ENCODE measurements at places on chromosomes 4 and X.

- DNase-seq, result no peak
These were observed 45.6 kb upstream of the USP46 start for GRCh38 chr4:52704661-52705060.

- DNase-seq, result no peak
These were observed 23.4 kb downstream of the ARHGEF9 start for GRCh38 chrX:63761639-63762038.

DNA sequence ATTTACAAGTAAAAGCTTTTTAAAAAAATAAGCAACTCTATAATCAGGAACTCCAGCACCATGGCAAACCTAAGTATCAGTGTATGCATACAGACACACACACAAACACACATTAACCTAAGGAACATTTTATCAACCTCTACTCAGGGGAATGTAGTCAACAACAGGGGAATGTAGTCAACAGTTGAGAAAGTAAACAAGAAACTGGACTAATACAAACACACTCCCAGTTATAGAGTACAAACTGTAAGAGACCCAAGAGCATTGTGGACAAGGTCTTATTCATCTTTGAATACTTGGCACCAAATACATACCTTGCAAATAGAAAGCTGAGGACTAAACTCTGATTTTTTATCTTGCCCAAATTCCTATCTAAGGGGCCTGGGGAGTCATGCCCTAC, 36.2 kb downstream of the PAPSS1 start:
- no peak for DNase-seq

GRCh38 chr4:112266823-112267222, 18.9 kb downstream of the TIFA start:
- no peak for DNase-seq

DNA sequence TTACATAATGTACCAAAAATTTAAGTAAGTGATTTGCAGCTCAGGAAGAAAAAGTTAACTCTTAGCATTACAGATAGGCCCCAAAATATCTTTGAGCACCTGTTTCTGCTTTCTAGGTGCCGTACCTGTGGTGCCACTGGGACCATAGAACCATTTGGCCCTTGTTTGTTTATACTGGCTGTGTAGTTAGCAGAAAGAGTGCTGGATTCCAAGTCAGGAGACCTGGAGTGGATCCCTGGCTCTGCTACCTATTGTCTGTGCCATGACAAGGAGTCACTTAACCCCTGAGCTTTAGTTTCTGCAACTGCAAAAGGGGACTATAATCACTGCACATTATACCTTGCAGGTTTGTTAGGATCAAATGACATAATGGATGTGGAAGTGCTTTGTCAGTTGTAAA, 137.8 kb upstream of the GPR101 start:
- DNase-seq, result no peak

DNA sequence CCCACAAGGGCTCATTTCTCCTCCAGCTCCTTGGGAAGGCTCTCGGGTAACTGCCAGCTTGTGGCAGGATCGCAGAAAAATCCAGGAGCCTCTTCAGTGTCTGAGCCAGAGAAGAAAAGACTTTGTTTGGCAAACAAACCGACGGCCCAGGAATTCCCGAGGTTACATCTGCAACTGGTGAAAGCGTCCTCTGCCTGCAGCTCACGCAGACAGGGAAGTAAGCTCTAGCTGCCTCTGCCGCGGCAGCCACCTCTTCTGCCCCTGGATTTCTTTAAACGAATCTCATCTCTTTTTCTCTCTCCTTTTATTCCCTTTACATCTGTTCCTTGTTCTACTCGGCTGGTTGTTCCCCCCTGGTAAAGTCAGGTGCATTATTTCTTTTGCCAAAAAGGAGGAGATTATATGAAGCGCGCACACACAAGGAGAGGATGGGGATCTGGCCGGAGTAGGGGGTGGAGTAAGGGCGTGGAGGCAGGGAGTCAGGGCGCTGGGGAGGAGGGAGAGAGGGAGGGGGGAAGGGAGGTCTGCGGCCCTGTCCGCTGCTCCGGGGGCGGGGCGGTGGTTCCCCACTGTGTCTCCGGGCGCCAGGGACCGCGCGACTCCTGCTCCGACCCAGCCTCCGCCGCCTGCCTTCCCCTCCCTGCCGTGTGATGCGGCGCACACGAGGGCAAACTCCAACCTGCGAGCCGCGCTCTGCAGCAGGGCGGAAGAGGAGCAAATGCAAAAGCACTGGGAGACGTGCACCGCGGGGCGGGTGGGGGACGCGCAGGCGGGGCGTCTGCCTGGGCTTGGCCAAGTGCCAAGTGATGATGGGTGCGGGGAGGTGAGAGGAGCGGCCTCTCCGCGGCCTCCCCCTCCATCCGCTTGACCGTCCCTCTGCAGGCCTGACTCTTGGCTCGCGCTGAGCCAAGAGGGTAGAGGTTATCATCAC, at the start of gene DCHS2:
DCHS2 (minus strand) TSS at position 459 of the 931 bp plus-strand sequence; CDS start at position 15, 444 bp downstream.
- DNase-seq, result no peak

GRCh38 chr4:180766944-180767729, 1476.1 kb upstream of the TENM3 start:
- DNase-seq, result no peak

DNA sequence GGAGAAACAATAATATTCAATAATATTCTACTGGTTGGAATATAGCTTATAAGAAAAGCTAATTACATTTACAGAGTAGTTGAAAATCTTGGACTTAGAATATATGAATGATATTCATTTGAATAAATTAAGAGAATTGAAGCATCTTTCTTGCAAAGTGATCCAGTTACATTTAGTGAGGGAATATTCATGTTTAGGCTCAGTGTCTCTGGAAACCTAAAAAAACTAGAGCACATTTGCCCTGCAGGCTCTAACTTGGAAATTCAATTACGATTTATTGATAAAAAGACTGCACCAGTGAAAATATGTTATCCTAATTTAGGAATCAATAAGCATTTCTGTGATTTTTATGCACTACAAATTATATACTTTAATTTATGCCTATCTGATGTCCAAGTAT, 58.3 kb upstream of the RAP1GDS1 start:
- DNase-seq, result no peak

GRCh38 chr4:86302251-86302650, 57.6 kb downstream of the MAPK10 start:
- no peak for DNase-seq

DNA sequence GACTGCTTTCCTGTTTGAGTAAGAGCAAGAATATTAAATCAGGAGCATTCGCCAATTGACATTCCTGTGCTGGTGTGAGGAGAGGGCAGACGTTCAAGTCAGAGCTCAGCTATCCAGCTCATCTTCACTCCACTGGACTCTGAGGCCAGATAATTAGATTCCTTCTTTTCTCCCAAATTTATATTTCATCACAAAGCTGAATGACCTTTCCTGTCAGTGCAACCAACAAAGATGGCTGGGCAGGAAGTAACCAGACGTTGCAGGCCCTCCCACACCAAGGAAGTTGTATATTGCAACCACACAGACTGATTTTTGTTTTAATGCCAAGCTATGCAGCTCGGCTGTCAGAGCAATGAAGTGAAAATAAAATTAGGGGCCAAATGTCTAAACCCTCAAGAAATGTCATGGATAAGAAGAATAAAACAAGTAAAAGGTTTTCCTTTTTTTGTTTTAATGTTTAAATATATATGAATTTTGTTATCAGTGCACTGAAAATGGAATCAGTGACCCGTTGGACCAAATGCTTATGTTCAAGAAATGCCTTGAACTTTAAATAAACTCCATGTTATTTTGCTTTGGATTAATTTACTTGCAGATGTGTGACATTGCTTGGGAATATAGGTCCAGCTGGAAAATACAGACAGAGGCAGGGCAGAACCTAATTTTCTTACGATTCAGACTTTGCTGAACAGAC, 578.9 kb upstream of the FAT1 start:
- no peak for DNase-seq

DNA sequence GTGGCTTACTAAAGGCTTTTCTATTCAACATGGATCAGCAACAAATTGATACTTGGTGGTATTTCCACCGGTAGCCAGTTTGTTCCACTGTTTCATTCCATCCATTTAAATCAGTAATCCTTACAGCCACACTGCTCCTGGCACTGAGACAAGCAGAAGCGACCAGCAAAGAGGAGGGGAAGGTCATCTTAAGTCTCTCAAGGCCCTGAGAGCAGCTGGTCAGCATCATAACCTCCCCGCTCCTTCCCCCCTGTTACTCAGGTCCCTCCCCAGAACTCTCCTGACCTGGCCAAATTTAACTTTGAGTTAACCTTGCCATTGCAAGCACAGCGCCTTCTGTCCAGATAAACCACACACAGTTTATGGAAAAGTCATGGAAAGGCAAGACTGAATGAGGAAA, 331.3 kb upstream of the KLF3 start:
- no peak for DNase-seq

- DNase-seq, result no peak
These were observed 294.2 kb downstream of the GRIA2 start for GRCh38 chr4:157514711-157515110.

- no peak for DNase-seq
These were observed 157.7 kb downstream of the AFAP1 start for GRCh38 chr4:7781993-7782392.

DNA sequence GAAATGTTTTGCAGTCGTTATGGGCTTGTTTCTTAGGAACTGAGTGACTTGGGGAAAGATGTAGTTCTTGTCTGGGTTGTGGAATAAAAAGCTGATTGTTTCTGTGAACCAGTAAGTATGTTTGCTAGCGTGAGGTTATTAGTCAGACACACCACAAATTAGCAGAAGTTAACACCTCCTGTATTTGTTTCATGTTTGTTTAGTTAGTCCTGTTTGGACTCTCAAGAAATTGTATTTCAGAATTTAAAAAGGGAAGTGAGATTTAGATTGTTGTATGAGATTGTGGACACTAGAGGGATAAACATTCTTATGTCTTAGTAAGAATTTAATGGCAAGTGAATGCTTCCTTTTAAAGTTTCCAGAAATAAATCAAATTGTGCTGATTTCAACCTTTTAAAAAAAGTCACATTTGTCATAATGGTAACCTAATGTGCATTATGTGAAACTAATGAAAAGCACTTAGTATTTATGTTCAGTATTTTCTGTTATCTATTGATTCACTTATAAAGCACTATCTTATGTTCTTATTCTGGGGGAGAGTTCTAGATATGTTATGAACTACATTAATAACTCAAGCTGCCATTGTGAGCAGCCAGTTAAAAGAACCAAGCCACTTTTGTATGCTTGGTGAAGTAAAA, 25.6 kb downstream of the ATP10D start:
- DNase-seq, result peak; percentile 11

- DNase-seq, result no peak
These were observed 109.7 kb downstream of the RTL5 start for GRCh38 chrX:72021975-72022374.

GRCh38 chr4:100977746-100978397, 369.5 kb downstream of the PPP3CA start:
- DNase-seq, result no peak

GRCh38 chr4:8590546-8590880, 2.1 kb upstream of the CPZ start:
- no peak for DNase-seq

DNA sequence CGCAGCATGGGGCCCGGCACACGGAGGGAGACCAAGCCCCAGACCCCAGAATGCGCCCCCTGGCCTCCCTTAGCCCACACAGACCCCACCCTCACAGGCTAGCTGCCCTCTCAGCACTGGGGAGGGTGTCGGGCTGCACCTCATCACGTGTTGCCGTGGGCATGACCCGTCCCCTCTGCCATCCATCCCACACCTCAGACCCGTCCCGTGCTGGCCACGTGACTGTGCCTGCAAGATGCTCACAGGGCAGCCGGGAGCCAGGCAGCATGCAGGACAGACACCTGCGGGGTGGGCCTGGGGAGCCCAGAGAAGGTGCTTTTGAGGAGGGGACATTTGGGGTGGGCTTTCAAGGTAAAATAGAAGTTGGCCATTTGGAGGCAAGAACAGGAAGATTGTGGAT, 4.8 kb downstream of the MSANTD1 start:
- no peak for DNase-seq

GRCh38 chr4:119471259-119471658, 149.3 kb upstream of the FABP2 start:
- DNase-seq, result no peak

- no peak for DNase-seq
These were observed 803.6 kb upstream of the ADGRL3 start for GRCh38 chr4:60396341-60397049.

DNA sequence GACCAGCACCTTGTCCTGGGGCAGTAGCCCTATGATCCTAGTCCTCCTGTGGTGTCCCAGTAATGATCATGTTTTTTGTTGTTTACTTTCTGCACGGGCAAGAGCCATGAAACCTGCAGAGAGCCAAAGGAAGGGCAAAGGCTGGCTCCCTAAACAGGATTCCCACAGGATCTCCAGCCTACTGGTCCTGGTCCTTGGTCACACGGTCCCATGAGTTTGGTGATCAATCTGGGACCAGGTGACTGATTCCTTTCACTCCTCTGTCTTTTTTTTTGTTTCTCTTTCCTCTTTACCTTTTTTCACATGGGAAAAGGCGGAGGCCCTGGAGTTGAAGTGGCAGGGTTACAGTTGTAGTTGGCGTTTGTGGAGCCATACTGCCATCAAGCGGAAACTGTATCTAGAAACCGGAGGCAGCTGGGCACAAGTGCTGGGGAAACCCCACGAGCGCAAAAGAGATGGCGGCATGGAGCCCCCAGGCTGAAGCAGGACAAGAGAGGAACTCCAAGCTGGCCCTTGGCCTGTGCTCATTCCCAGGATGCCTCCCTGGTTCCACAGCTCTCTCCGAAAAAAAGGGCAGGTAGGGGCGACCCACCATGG, 34.6 kb downstream of the NBDY start:
- DNase-seq, result peak; percentile 71

DNA sequence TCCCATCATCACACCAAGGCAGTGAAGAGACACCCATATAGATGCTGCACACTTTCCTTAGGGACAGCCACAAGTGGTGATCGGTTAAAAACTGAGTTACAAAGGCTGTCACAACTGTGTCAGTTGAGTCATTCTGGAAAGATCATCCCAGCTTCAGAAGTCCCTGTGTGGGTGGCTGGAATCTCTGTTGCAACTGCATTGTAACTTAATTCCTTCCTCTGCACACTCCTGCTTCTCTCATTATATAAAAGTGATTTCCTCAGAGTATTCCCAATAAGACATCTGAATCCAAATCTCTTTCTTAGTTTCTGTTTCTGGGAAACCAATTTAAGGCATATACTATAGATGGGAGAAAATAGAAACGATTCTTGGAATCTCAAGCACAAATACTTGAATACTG, 88.1 kb downstream of the FSTL5 start:
- no peak for DNase-seq

DNA sequence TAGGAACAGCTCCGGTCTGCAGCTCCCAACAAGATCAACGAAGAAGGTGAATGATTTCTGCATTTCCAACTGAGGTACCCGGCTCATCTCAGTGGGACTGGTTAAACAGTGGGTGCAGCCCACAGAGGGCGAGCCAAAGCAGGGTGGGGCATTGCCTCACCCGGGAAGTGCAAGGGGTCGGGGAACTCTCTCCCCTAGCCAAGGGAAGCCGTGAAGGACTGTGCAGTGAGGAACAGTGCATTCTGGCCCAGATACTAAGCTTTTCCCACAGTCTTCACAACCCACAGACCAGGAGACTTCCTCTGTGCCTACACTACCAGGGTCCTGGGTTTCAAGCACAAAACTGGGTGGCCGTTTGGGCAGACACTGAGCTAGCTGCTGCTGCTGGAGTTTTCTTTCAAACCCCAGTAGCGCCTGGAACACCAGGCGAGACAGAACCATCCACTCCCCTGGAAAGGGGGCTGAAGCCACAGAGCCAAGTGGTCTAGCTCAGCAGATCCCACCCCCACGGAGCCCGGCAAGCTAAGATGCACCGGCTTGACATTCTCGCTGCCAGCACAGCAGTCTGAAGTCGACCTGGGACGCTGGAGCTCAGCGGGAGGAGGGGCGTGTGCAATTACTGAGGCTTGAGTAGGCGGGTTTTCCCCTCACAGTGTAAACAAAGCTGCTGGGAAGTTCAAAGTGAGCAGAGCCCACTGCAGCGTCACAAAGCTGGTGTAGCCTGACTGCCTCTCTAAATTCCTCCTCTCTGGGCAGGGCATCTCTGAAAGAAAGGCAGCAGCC, 84.6 kb downstream of the THOC2 start:
- DNase-seq, result no peak
